T-helper 2 cell (primary cell): ENCODE measurements at places on chromosomes 3 and 15.
A peak's percentile ranks its signal among the peaks of the same experiment; 100 is the strongest.

DNA sequence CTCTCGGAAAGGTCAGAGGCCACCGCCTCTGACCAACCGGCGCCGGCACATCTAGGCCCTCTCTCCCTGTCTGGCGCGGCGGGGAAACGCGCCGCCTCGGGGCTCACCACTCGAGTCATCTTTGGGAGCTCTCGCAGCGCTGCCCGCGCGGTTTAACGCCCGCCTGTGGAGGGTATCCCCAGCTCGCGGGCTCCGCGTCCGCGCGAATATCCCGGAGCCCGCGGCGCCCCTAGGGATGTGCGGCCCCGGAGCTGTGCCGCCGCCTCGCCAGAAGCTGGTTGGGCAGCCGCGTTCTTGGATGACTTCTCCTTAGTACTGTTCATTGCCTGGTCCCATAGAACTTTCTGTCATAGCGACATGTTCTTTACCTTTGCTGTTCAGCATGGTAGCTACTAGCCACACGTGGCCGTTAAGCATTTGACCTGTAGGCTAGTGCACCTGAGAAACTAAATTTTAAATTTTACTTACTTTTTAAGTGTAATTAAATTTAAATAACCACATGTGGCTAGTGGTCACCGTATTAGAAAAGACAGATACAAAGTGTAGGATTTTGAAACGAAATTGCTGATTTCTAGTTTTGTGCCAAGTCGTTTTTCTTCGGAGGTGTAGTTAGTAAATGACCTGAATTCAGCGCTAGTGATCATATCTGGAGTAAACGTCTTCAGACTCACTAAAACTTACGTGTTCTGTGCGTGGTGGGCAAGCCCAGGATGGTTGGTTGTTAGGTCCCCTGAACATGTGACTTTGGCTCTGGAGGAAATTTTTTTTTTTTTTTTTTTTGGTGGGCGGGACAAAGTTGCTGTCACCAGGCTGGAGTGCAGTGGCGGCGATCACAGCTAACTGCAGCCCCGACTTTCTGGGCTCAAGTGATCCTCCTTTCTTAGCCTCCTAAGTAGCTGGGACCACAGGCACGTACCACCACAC, 835 bp downstream of the ARIH2 start:
- peak; percentile 71 for DNase-seq

DNA sequence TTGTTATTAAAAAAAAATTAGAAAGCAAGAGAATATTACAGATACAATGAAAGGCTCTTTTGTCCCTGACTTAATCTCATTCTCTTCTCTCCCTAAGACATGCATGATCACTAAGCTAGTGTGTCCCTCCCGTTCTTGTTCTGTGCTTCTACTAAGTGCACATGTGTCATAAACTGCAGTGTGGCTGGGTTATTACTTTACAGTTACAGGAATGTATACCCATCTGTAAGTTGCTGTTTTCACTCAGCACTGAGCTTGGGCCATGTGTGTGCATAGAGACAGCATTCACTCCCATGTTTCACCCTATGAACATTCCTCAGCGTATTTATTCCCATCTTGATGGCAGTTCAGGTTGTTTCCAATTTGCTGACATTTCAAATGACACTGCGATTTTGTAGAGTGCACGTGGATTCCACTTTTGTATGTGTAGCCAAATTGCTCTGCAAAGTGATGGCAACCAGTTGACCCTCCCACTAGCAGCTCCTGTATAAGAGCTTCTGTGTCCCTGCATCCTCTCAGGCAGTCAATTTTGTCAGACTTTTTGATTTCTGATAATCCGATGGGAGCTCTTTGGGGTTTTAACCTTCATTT, 145.8 kb upstream of the UBE2E1 start:
- DNase-seq = no peak

GRCh38 chr15:64460724-64461720, 644 bp downstream of the ZNF609 start:
- peak; percentile 74 for DNase-seq

GRCh38 chr15:75051191-75051608, 27.8 kb downstream of the PPCDC start:
- no peak for DNase-seq

GRCh38 chr3:72968266-72968664, 28.3 kb upstream of the PPP4R2 start:
- no peak for DNase-seq

DNA sequence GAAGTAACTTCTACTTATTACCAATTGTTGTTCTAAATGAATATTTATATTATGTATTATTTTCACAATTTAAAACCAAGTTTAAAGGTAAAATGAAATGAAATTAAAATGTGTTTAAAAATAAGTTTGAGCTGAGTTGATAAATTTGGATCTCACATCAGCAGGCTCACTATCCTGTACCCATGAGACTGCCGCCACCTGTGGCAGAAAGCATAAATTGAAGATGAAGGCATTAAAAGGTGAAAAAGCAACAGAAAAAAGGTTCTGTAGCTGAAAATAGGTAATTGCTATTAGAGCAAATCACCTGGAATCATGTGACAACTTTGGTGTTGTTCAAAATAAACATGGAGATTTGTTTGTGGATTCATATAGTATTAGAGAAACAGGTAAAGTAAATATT, 133.0 kb upstream of the CADM2 start:
- no peak for DNase-seq

DNA sequence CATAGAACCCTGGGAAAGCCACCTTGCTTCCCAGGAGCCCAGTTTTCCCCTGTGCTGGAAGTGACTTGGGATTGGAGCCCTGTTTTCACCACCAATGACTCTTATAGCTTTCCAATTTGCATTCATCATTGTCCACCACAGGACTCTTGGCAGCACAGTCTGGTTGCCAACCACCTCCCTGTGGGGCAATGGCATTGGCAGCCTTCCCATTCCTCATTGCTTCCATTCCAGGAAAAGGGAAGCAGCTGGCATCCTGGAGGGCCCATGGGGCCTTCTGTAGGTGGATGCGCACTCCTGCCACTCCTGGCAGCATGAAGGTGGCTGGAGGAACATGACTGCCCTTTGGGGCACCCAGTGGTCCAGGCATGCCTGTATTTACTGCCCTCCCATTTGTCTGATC, 57.7 kb downstream of the FEM1B start:
- DNase-seq = no peak

DNA sequence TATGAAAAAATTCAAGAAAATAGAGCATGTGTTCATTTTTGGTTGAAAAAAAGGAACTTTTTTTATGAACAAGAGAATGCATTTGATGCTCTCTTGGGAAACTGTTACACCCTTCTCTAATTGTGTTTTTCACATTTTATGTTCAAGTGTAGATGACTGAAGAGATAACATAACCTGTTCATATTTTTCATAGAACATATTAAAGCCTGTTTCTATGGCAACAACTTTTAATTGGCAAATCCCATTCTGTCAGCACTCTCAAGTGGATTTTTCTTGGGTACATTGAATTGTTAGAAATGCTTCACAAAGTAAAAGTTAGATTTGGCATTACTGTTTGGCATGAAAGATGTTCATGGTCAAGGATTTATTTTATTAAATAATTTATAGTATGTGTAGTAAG, 117.5 kb downstream of the MBNL1 start:
- DNase-seq = no peak

DNA sequence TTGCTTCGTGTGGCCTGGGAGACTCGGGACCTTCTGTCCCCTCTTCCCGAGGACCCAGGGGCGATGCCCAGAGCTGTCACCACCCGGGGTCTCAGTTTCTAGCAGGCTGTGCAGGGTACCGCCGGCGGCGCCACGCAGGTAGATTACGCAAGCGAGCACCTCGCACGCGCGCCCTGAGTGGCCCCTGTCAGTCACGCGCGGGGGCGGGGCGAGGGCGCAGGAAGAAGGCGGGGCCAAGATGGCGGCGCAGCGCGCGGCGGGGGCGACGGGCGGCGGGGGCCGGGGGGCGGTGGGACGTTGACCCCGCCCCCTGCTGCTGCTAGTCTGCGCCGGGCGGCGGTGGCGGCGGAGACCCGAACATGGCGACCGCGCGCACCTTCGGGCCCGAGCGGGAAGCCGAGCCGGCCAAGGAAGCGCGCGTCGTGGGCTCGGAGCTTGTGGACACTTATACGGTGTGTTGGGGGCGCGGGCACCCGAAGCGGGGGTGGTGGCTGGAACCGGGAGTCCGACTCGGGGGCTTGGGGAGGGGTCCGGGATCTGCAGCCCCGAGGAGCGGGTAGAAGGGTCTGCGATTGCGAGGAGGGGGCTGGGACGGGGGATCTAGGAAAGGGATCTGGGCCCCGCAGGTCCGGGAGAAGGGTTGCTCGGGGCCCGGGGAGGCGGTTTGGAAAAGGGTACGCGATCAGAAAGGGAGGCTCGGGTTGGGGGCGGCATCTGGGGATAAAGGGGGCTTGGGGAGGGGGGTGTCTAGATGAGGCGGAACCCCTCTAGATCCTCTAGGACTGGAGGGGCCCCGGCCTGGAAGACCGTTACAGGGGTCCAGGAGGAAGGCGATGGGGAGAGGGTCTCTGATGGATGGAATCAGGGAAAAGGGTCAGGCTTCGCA, at the start of gene NISCH:
Gene NISCH (plus strand): TSS at position 322 of the 886 bp plus-strand sequence. CDS start 38 bp downstream, at position 360.
- peak; percentile 97 for DNase-seq

- DNase-seq = no peak
Observed at GRCh38 chr15:74549816-74550215, 8.8 kb downstream of the ARID3B start.

- DNase-seq = peak; percentile 54
Observed at GRCh38 chr3:16290827-16291196, 25.8 kb downstream of the OXNAD1 start.
